T-helper 17 cell (primary cell): ENCODE measurements at places on chromosomes 16 and 17. TPM values are rescaled to one million over a fixed set of nuclear protein-coding genes. Genes with fewer than 3 reads are reported as not detected.
A peak's percentile ranks its signal among the peaks of the same experiment; 100 is the strongest.

DNA sequence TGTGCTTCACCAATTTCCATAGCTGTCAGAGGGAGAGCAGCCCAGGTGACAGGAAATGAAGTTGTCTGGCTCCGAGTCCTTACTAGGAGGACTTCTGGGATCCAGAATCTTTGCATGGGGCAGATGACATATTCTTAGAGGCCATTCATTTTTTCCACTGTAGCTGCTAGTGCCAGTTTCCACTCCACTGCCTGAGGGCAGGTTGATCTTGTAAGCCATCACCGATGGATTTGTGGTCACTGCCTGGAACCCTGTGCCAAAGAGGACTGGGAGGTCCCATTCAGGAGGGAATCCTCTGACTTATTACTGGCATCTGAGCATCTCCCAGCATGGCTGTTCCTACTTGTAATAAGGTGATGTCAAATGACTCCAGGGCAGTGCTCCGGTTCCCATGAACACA lies 144.1 kb upstream of the KCNJ18 start:
- no peak overlapping the region for H3K4me3 ChIP-seq
- peaks cover 24% of the 10 kb centered on the region for H3K4me1 ChIP-seq
- H3K27ac ChIP-seq: no peak overlapping the region

GRCh38 chr16:68902003-68902968 lies 59.0 kb downstream of the TANGO6 start:
- H3K4me3 ChIP-seq: no peak overlapping the region
- peaks cover 2% of the 10 kb centered on the region for H3K4me1 ChIP-seq
- DNase-seq: no peak
- peaks cover 2% of the 10 kb centered on the region for H3K36me3 ChIP-seq
- H3K27ac ChIP-seq: no peak overlapping the region
- no peaks in the 10 kb centered on the region for H3K27me3 ChIP-seq

GRCh38 chr16:48318630-48319029 lies 66.6 kb downstream of the SIAH1 start:
- H3K27me3 ChIP-seq: no peaks in the 10 kb centered on the region
- peak overlapping the region; percentile 29 for H3K27ac ChIP-seq
- H3K36me3 ChIP-seq: no peaks in the 10 kb centered on the region
- no peak for DNase-seq

DNA sequence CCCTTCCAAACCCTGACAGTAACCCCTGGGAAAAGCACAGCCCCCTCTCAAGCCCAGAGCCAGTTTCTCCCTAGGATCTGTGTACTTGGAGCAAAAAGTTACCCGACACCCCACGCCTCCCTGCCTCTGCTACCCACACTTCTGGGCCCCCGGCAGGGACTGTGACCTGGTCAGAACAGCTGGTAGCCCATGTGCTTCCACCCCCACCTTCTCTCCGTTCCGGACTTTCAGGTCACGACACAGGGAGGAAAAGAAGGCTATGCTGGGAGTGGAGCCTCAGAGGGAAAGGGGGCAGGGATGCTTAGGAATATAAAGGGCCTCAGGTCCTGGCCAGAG lies 6.4 kb downstream of the PPY start:
- no peak overlapping the region for H3K27ac ChIP-seq
- no peaks in the 10 kb centered on the region for H3K36me3 ChIP-seq
- no peak overlapping the region for H3K4me3 ChIP-seq
- H3K27me3 ChIP-seq: no peaks in the 10 kb centered on the region
- peaks cover 6% of the 10 kb centered on the region for H3K4me1 ChIP-seq

GRCh38 chr17:32341857-32342602 lies at the start of gene C17orf75:
C17orf75 (minus strand) TSS chr17:32342173; CDS start chr17:32342139, 34 bp downstream.
- no peaks in the 10 kb centered on the region for H3K27me3 ChIP-seq
- H3K27ac ChIP-seq: peak within 1 kb of the TSS; percentile 96
- DNase-seq: peak; percentile 73
- peaks cover 4% of the 10 kb centered on the region for H3K36me3 ChIP-seq
- peaks cover 15% of the 10 kb centered on the region for H3K4me1 ChIP-seq

DNA sequence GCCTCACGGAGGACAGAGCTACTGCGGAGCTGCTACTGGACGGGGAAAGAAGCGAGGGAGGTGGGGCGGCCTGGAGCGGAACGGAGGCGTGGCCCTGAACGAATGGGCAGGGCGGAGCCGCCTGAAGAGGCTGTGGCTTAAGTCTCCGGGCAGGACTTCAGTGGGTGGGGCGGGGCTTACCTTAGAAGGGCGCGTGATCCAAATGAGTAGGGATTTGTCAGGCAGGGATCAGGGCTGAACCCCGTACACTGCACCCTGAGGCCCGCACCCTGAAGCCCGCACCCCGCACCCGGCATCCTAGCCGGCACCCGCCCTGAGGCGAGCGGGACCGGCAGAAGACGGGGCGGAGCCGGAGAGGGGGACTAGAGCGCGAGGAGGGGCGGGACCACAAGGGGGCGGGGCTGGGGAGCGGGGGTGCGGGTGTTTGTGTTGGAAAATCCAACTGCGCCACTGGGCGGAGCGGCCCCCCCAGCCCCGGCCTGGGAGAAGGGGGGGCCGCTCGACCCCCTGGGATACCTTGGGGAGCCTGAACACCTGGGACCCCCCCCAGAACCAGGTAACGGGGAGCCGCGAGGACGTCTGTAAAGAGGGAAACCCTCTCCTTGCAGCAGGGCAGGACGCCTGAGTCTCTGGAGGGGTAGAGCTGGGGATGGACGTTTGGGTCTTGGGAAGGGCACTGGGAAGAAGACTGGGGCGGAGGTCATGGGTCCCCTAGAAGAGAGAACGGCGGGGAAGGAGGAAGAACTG lies at the start of gene KDM6B:
Gene KDM6B, plus strand, starts transcription at position 423 of the 747 bp plus-strand sequence. CDS start 11,338 bp downstream, outside the sequence.
- H3K27ac ChIP-seq: peak within 1 kb of the TSS; percentile 100
- H3K4me3 ChIP-seq: peak within 1 kb of the TSS; percentile 98
- peaks cover 5% of the 10 kb centered on the region for H3K27me3 ChIP-seq

Gene TRIM16
- total RNA-seq: 5.2 TPM

Gene FOXL1
- total RNA-seq: 0.13 TPM

Gene SPATA22
- total RNA-seq: not detected

GRCh38 chr16:89300976-89301360 lies 83.5 kb downstream of the ZNF778 start:
- peaks cover 10% of the 10 kb centered on the region for H3K36me3 ChIP-seq
- DNase-seq: no peak
- H3K4me3 ChIP-seq: no peak overlapping the region
- peaks cover 44% of the 10 kb centered on the region for H3K4me1 ChIP-seq

DNA sequence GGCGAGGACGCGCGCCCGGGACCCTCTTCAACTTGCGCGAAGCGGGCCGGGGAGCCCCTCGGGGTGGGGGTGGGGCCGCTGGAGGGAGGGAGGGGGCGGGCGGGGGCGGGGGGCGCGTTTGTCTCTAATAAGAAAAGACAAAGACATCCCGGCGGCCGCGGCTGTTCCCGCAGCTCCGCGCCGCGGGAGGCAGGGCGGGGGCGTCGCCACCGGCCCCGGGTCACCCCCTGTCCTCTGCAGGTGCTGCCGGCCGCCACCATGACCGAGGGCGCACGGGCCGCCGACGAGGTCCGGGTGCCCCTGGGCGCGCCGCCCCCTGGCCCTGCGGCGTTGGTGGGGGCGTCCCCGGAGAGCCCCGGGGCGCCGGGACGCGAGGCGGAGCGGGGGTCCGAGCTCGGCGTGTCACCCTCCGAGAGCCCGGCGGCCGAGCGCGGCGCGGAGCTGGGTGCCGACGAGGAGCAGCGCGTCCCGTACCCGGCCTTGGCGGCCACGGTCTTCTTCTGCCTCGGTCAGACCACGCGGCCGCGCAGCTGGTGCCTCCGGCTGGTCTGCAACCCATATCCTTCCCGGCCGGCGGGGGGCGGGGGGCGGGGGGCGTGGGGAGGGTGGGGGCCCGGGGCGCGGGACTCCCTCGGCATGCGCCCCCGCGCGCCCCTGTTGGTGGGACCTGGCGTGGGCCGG lies 714 bp downstream of the CACNA1H start:
- DNase-seq: no peak
- peaks cover 8% of the 10 kb centered on the region for H3K27me3 ChIP-seq
- H3K27ac ChIP-seq: no peak overlapping the region
- no peaks in the 10 kb centered on the region for H3K4me1 ChIP-seq

DNA sequence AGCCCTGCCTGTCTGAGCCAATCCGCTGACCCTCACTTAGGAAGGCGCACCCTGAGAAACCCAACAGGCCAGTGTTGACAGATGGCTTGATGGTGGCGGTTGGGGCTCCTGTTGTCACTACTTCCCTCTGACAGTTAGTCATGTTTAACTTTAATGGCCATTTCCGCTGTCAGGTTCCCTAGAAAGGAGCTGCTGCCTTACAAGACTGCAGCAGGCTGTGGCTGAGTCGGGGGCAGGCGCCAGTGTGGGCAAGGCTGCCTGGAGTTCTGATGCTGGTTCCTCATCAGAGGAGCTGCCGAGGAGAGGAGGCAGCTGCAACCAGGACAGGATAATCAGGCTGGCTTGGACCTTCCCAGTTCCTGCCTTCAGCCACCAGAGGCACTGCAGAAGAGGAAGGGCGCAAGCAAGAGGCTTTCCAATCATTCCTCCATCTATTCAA lies 223.2 kb upstream of the DYNLRB2 start:
- no peak overlapping the region for H3K27ac ChIP-seq
- H3K36me3 ChIP-seq: no peaks in the 10 kb centered on the region
- H3K4me1 ChIP-seq: no peaks in the 10 kb centered on the region
- H3K27me3 ChIP-seq: peaks cover 60% of the 10 kb centered on the region
- no peak overlapping the region for H3K4me3 ChIP-seq

- peaks cover 2% of the 10 kb centered on the region for H3K36me3 ChIP-seq
- no peaks in the 10 kb centered on the region for H3K27me3 ChIP-seq
- DNase-seq: peak; percentile 51
- peaks cover 21% of the 10 kb centered on the region for H3K4me1 ChIP-seq
- H3K4me3 ChIP-seq: peak overlapping the region; percentile 97
- peak overlapping the region; percentile 96 for H3K27ac ChIP-seq
Measured at GRCh38 chr16:2532494-2533141, 1.4 kb upstream of the CEMP1 start.

DNA sequence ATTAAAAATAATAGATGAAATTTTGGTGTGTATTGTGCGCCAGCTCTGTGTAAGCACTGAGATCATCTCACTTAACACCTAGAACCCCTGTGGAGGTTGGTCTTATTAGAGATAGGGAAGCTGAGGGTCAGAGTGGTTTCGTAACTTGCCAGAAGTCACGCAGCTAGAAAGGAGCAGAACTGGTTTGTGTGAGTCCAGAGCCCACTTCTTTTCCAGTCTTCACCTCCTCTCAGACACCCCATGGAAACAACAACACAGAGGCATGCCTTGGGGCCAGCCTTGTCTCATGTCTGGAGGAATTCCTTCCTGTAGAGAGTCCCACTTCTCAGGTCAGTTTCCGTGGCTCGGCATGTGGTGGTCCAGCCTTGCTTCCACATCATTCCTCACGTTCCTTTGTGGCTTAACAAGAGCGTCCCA lies 16.5 kb downstream of the YPEL2 start:
- H3K27me3 ChIP-seq: no peaks in the 10 kb centered on the region
- DNase-seq: no peak
- H3K4me3 ChIP-seq: no peak overlapping the region

DNA sequence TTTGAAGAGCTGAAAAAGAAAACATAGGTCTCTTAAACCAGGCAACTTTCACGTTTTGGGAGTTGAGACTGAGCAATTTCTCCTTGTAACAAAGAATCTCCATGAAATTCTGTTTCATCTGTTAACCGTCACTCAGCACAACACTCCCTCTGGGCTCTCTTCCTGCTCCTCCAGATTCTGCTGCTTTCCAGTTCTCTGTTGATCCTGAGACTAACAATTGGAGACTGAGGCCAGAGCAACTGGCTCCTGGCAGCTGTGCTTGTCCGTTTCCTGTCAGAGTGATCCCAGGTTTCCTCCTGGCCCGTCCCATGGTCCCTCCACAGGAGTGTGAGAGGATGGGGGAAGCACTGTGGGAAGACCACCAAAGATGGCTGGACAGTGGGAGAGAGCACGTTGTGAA lies 32.5 kb downstream of the IST1 start:
- H3K36me3 ChIP-seq: peaks cover 2% of the 10 kb centered on the region
- no peaks in the 10 kb centered on the region for H3K27me3 ChIP-seq
- peaks cover 14% of the 10 kb centered on the region for H3K4me1 ChIP-seq
- no peak for DNase-seq

GRCh38 chr17:49046912-49047311 lies 49.7 kb downstream of the IGF2BP1 start:
- no peaks in the 10 kb centered on the region for H3K4me1 ChIP-seq
- H3K27ac ChIP-seq: no peak overlapping the region
- DNase-seq: no peak
- no peak overlapping the region for H3K4me3 ChIP-seq
- peaks cover 56% of the 10 kb centered on the region for H3K27me3 ChIP-seq

GRCh38 chr16:1545044-1546040 lies 11.9 kb downstream of the TMEM204 start:
- no peaks in the 10 kb centered on the region for H3K27me3 ChIP-seq
- H3K36me3 ChIP-seq: peaks cover 3% of the 10 kb centered on the region
- DNase-seq: no peak
- H3K4me3 ChIP-seq: peak overlapping the region; percentile 41
- H3K27ac ChIP-seq: peak overlapping the region; percentile 71
- peaks cover 48% of the 10 kb centered on the region for H3K4me1 ChIP-seq

- H3K36me3 ChIP-seq: peaks cover 4% of the 10 kb centered on the region
- DNase-seq: no peak
- H3K27ac ChIP-seq: no peak overlapping the region
- H3K4me1 ChIP-seq: peaks cover 15% of the 10 kb centered on the region
- H3K27me3 ChIP-seq: peaks cover 9% of the 10 kb centered on the region
Measured at GRCh38 chr17:60529806-60530205, 3.8 kb upstream of the APPBP2 start.

Gene ACSM5
- not detected for total RNA-seq

Gene CMTM1
- total RNA-seq: 3.3 TPM

GRCh38 chr17:51184124-51184523 lies 17.9 kb downstream of the NME2 start:
- H3K27me3 ChIP-seq: no peaks in the 10 kb centered on the region
- peak overlapping the region; percentile 41 for H3K27ac ChIP-seq
- no peak for DNase-seq
- peaks cover 3% of the 10 kb centered on the region for H3K4me1 ChIP-seq
- no peaks in the 10 kb centered on the region for H3K36me3 ChIP-seq
- no peak overlapping the region for H3K4me3 ChIP-seq

- no peak for DNase-seq
- no peaks in the 10 kb centered on the region for H3K27me3 ChIP-seq
- no peak overlapping the region for H3K4me3 ChIP-seq
- H3K4me1 ChIP-seq: no peaks in the 10 kb centered on the region
- no peaks in the 10 kb centered on the region for H3K36me3 ChIP-seq
- no peak overlapping the region for H3K27ac ChIP-seq
Measured at GRCh38 chr16:14051103-14051729, 19.9 kb upstream of the MRTFB start.

- H3K27ac ChIP-seq: no peak overlapping the region
- peaks cover 4% of the 10 kb centered on the region for H3K4me1 ChIP-seq
- DNase-seq: no peak
Measured at GRCh38 chr17:17536702-17537101, 40.5 kb upstream of the RASD1 start.

Gene KRT16
- not detected for total RNA-seq

Gene SPATA32
- total RNA-seq: not detected

- no peak overlapping the region for H3K27ac ChIP-seq
- H3K4me1 ChIP-seq: peaks cover 30% of the 10 kb centered on the region
- no peaks in the 10 kb centered on the region for H3K27me3 ChIP-seq
- peaks cover 4% of the 10 kb centered on the region for H3K36me3 ChIP-seq
- no peak overlapping the region for H3K4me3 ChIP-seq
Measured at GRCh38 chr16:12229759-12230594, 253.4 kb downstream of the SNX29 start.
